ENCODE measurements at places on chromosomes 2 and 18. TPM values are rescaled to one million over a fixed set of nuclear protein-coding genes. Genes with fewer than 3 reads are reported as not detected.

EML6 gene
- 0.49 TPM for total RNA-seq

AGXT gene
- total RNA-seq, result 0.18 TPM

SLC11A1 gene
- total RNA-seq, result 1.6 TPM

WDR75 gene
- 54.2 TPM for total RNA-seq

NT5C1B gene
- not detected for total RNA-seq

All from K562 (cell line).